ENCODE measurements at places on chromosomes 7 and 10.

DNA sequence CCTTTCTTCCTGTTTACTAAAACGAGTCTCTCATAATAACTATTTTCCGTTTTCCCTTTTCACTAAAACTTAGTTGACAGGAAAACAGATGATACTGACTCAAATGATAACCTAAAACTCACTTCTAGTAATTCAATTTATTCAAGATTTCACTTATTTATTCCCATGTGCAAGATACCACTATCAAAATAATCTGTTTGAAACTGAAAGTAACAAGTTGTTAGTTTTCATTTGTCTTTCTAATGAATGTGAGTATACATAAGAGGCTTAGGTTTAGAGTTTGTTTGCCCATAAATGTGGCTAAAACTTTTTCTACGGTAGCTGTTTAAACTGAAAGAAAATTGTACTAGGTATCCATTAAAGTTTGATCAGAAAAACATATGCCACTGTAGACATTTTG, 314.9 kb upstream of the STEAP1 start:
- peak; percentile 39 for DNase-seq

DNA sequence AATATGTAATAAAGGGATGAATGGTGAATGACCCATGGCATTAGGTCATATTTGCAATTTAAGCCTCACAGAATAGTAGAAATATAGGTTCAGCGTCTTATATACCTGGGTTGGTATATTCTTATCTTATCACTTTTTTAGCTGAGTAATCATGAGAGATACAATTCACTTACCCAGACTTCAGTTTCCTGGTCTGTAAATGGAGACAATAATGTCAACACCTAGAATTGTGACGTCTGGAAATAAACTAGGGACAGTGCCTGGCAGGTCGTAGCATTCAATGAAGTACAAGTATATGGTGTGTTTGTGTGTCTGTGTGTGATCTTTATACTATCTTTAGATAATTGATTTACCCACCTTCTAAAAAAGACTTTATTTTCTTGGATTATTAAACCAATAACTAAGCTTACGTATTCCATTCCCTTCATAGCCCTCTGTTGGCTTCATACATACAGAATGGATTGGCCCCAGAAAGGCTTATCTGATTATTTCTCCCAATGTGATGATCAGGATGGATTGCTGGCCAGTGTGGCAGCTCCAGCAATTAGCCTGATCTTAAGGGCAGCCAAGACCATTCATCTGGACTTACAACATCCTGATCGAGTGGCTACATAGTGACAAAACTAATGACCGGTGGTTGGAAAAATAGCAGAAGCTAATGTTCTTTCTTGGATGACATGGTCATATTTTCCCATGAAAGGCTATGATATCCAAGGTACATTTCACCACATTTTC, 121.2 kb upstream of the NPVF start:
- no peak for DNase-seq

GRCh38 chr7:106788637-106789036, 76.4 kb upstream of the PIK3CG start:
- peak; percentile 30 for DNase-seq

GRCh38 chr7:23272275-23272674, 25.7 kb downstream of the GPNMB start:
- no peak for DNase-seq

DNA sequence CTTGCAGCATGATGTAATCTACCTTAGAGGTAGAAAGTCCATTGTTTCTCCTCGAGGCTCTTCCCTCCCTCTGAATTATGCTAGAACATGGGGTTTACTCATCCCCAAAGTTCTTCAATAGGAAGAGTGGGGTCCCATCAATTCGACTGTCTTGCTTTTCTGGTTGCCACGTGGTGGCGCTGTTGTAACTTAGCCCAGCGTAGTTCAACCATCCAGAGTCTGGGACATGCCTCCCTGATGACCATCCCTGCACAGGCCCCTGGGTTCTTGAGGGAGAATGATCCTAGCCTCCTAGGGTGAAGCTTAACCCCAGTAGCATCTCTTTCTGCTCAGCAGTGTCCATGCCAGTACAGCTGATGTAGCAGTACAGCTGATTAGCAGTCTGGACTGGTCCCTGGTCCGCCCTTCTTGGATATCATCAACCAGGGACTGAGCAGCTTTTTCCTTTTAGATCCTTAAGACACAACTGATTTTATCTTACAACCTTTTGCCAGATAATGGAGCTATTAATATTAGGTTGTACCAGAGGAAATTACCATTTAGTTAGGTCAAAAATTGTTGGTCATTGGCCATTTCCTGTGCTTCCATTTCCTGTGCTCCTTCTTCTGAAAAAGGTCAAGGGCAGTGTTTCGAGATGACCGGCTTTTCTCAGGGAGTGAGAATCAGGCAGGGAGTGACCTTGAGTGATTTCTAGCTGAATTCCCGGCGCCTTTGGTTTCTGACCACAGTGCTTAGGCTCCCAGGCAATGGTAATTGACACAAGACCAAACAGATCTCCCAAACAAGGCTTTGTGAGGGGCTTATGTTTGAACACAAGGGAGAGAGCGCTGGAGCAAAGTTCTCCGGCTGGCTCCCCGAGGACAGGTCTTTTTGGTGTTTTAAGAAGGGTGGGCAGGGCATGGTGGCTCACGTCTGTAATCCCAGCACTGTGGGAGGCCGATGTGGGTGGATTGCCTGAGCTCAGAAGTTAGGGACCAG, 65.4 kb downstream of the TACC2 start:
- DNase-seq, result peak; percentile 27

DNA sequence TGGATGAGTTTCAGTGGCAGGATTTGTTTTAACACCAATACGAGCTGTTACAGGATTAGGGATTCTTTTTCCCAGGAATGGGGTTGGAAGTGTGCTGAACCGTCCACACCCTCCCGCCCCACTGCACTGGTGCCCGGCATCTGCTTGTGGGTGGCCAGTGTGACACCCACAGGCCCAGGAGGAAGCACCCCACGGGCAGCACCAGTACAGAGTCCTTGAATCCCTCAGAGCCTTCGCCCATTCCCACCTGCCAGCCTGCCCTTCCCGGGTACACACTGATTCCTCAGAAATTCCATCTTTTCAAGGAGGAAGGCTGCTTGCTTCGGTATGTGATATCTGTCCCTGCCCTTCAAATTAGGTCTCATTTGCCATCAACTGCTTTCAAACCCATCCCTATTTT, 15.4 kb downstream of the INSIG1 start:
- DNase-seq, result no peak

DNA sequence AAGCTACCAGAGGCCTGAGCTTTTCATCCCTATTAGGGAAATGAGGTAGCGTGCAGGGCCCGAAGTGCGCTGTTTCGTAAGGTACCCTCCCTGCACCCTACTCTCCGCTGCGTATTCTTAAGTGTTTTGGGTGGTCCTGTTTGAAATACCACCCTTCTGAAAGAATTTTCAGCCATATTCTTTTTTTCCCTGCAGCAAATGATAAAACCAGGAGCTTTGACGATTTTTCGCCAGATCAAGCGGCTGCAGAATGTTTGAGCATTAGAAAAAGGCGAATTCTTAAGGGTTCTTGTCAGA, 1.2 kb downstream of the RSBN1L start:
- no peak for DNase-seq

- DNase-seq, result no peak
Measured at GRCh38 chr10:35204650-35205319, 78.1 kb downstream of the CREM start.

- DNase-seq, result no peak
Measured at GRCh38 chr10:110755781-110756180, 111.6 kb downstream of the RBM20 start.

GRCh38 chr10:46310143-46310514, 23.3 kb downstream of the ANTXRL start:
- no peak for DNase-seq

DNA sequence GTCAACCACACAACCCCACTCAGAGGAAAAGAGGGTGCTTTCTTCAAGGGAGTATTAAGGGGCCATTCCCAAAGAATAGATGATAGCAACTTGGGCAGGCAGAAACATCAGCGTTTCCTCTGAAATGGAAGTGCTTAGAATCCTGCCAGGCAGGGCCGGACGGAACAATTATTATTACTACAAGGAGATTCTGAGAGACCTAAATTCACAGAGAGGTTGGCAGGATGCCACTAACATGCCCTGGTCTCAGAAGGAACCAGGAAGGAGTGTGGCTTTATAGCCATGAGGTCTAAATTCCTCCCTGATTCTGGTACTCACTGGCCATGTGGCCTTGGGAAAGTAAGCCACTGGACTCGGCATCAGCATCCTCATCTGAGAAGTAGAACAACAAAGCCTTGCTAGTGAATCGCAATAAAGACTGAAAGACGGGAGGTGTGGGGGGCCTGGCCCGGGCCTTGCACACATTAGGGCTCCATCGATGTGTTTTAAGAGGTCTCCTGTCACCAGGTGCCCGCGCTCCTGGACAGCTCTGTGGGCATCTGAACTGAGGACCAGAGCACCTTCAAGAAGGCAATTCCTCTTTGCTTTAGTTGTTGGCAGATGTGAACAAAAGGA, 131.5 kb downstream of the OAT start:
- DNase-seq, result no peak

DNA sequence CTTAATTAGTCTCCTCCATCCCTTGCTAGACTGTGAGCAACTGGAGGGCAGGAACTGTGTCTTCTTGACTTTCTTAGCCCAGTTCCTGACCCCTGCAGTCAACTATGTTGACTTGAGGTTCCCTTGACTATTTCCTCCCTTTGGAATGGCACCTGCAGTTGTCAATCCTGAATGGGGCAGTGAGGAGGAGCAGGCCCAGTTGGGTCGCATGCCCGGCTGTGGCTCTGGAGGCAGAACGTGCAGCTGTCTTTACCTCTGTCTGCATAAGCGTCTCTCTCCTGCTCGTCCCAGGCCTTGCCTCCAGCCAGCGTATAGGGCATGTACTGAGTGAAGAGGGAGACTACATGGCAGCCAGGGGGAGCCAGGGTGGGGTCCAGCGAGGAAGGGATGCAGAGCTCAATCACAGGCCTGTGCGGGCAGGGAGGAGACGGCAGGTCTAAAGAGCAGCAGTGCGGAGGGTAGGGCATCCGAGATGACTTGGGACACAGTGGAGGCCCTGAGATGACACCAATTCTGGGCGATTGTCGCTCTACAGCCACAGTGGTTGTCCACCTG, 26.8 kb downstream of the PYROXD2 start:
- no peak for DNase-seq

- DNase-seq, result no peak
Measured at GRCh38 chr7:95304990-95305389, 19.3 kb downstream of the PON1 start.

GRCh38 chr7:45026984-45027773, 27.2 kb downstream of the CCM2 start:
- DNase-seq, result peak; percentile 86

DNA sequence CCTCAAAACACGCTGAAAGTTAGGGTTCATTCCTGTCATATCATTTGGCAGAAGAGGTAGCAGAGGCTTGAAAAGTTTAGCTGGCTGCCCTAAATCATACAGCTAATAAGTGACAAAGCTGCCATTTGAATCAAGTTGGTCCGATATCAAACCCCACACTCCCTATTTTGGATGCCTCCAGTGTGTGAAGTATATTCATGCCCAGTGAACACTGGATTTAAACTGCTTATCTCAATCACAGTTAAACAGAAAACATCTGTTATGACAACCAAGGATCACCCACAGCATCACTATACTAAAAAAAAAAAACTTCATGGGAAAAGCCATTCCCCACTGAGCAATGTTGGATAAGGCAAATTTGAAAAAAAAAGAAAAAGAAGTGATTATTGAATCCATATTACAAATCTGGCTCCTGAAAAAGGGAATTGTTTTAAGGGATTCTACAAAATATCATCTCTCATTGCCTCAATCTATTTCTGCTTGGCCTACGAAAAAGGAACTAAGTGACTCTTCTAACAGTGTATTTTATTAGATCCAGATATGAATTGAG, 48.3 kb downstream of the ABCB1 start:
- DNase-seq, result no peak

GRCh38 chr7:68858497-68858896, 739.8 kb upstream of the AUTS2 start:
- DNase-seq, result no peak

GRCh38 chr7:149845257-149845980, 7.2 kb downstream of the ZNF862 start:
- no peak for DNase-seq

GRCh38 chr7:127392182-127392565, 334 bp downstream of the ZNF800 start:
- DNase-seq, result peak; percentile 74

GRCh38 chr7:2668401-2668800, 19.6 kb upstream of the AMZ1 start:
- no peak for DNase-seq

- no peak for DNase-seq
Measured at GRCh38 chr10:77144656-77145055, 493.0 kb downstream of the KCNMA1 start.

DNA sequence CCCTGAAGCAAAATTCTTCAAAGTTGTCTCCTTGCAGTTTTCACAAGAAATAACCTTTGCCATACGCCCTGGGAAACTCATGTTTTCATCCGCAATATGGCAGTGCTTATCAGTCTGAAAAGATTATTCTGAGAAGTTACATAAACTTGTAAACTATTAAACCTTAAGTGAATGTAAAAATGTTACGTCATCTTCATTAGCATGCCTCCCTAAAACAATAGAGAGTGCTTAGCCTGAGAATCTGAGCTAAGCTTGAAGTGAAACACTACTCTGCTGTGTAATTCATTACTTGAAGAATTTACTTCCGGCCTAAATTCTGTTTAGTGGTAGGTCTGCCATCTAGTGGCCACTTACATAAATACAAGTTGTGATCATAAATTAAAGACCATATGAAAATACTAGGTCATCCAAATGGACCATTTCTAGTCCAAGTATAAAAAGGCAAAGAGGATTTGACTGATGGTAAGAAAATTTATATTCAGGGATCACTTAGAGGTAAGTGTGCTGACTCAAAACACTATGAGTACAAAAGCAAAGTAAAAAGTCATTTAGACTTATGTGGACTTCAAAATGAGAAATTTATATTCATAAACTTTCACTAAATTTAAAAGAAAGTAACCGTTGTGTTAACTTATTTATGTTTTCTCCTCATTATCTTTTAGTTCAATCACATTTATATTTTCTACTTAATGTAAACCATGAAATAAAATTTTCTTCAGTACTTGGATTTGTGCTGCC, 745.1 kb upstream of the LRRTM3 start:
- peak; percentile 82 for DNase-seq

GRCh38 chr10:94211169-94211510, 151.6 kb downstream of the NOC3L start:
- DNase-seq, result no peak

- no peak for DNase-seq
Measured at GRCh38 chr7:11170175-11170574, 196.5 kb downstream of the PHF14 start.

DNA sequence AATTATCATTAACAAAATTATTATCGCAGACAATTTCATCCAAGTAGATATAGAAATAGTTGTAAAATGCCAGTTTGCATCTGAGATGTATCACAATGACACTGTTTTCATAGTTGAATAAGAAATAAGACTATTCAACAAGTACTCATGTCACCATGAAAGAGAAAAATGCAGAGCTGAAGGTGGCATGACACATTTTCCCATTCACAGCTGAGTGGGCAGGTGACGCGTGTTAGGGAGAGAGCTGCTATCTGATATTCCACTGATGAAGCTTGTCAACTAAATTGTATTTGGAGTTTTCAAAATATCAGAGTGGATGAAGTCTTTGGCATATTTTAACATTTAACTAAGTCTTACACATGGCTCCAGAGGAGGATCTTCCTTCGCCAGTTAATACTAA, 70.3 kb upstream of the HDAC9 start:
- DNase-seq, result no peak
